ENCODE measurements at places on chromosomes 11 and 22.
A peak's percentile ranks its signal among the peaks of the same experiment; 100 is the strongest.

DNA sequence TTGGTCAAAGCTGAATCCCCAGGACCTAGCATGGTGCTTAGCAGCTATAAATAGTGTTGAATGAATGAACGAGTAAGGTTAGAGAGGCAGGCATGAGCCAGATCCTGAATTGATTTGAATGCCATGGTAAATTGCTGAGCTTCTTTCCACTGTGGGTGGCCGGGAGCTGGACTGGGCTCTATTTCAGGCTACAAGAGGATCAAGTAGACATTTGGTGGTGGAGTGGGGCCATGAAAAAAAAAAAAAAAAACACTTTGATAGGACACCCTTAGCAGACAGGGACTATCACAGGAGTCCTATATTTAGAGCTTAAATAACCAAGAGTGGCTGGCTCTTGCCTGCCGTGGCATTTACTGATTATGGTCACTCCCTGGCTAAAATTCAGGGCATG is 77.6 kb downstream of the MIAT start:
- DNase-seq = no peak

- peak; percentile 93 for DNase-seq
Measured at GRCh38 chr11:78645226-78646202, 70.8 kb upstream of the NARS2 start.

DNA sequence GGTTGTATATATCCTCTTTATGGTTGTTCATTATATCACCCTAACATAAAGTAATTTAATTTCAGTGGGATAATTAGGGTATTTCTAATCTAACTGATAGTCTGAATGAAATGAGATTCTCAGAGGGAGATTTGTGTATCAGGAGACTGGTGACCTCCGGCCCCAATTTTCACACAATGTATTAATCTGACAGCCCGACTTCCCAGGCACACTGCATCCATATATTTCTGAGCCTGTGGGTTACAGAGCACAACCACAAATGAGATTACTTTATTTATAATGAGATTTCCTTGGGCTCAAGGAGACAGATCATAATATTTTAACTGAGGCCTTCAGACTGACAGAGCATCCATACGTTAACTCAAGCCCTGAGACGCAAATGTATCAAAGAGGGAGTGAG is 125.9 kb downstream of the RCN1 start:
- DNase-seq = no peak

DNA sequence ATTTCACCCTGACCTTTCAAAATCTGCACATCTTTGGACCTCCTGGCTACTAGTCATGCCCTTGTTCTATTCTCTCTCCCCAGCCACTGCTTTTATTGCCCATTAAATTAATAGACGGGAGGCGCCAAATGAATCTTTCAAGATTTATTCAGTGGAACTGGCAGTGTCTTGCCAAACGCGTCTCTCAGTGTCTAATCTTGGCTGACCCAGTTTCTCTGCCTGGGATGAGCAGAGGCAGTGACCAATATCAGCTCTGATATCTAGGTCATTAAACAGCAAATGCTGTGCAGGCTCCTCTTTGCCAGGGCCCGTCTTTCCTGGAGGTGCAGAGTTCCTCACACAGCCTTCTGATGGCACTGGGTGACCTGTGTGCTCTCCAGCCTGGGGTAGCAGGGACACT is 74.0 kb downstream of the TRAF6 start:
- DNase-seq = no peak

GRCh38 chr11:128709402-128709801 is 15.5 kb downstream of the FLI1 start:
- DNase-seq = peak; percentile 75

- no peak for DNase-seq
Measured at GRCh38 chr11:71131861-71132260, 120.5 kb downstream of the SHANK2 start.

GRCh38 chr11:93767018-93767417 is 17.1 kb upstream of the MED17 start:
- DNase-seq = no peak

GRCh38 chr11:122267602-122268001 is 151.6 kb upstream of the BLID start:
- peak; percentile 5 for DNase-seq

DNA sequence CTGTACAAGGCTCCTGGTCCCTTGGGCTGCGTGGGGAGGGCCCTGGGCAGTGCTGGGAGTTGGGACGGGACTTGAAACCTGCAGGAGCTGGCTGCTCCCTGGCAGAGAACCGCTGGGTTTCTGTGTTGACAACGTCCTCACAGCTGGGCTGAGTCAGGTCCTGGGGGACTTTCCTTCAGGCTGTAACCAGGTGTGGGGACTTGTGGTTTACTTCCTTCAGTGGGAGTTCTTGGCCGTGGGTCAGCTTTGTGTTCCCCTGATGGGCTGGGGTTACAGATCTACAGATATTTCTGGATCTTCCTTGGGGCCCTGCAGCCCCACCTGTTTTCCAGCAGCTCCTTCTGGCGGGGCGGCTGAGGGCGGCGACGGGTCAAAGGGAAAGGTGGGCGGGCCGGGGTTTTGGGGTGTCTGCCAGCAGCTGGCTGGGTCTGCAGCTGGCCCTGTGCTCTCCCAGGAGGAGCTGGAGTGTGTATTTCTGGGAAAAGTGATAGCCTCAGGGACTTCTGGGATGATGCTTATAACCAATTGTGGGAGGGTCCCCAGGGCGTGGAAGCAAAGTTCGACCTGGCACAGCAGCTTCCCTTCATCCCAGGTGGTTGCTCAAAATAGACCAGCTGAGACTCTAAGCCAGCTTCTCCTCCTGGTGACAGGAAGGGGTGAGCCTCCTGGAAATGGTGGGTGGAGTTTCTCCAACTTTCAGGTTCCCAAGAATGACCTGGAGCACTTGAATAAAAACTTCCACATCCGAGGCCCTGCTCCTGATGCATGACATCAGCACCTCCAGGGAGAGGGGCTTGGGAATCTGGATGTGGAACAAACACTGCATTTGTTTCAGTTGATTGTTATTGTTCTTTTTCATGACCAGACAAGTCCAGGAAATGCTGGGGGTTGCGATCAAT is 19.1 kb downstream of the ST14 start:
- DNase-seq = peak; percentile 67

- no peak for DNase-seq
Measured at GRCh38 chr11:114063149-114063828, 3.8 kb downstream of the ZBTB16 start.

DNA sequence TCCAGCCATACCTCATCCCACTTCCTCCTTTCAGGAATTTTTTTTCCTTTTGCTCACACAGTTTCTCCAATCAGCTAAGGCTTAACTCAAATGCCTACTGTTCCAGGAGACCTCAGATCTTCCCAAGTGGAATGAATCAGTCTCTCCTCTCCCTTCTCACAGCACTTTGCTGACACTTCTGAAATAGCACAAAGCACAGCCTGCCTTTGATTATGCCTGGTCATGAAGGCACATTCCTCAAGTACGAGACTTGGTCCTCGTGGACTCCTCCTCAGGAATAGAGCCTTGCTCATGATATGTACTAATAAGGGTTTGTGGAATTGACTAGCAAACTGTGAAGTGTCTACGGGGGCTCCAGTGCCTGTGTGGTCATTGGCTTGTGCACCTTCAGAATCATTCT is 176.7 kb upstream of the TENM4 start:
- peak; percentile 63 for DNase-seq

DNA sequence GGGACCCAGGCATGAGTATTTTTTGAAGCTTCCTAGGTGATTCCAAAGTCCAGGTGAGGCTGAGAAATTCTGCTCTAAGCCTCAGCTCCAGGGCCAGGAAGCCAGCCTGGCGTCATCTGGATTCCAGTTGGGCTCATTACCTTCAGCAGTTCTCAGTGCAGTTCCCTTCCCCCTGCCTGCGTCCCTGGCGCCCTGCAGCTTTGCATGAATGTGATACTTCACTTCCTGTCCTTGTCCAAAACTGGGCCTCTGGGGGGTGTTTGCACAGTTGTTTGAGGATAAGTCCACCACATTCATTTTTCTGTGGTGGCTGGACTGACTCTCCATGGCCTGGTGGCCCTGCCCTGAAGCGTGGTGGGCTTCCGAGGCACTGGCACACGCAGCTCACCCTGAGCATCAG is 98.1 kb downstream of the TENM4 start:
- no peak for DNase-seq

DNA sequence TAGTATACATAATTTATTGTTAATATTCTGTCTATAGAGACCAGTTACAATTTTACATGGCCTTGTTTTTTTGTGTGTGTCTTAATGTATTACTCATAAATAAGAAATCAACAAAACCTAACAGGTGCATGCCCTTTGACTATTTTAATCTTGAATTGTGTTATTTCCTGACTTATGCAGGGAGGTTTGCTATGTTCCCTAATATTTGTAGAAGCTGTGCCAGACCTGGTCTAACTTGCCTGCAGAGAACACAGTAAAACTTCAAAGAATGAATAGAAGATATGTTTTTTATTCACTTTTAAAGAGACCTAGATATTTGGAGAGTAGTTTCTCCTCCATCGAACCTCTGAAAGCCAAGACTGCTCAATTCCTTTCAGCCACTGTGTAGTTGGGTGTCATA is 234.7 kb downstream of the LUZP2 start:
- DNase-seq = no peak

DNA sequence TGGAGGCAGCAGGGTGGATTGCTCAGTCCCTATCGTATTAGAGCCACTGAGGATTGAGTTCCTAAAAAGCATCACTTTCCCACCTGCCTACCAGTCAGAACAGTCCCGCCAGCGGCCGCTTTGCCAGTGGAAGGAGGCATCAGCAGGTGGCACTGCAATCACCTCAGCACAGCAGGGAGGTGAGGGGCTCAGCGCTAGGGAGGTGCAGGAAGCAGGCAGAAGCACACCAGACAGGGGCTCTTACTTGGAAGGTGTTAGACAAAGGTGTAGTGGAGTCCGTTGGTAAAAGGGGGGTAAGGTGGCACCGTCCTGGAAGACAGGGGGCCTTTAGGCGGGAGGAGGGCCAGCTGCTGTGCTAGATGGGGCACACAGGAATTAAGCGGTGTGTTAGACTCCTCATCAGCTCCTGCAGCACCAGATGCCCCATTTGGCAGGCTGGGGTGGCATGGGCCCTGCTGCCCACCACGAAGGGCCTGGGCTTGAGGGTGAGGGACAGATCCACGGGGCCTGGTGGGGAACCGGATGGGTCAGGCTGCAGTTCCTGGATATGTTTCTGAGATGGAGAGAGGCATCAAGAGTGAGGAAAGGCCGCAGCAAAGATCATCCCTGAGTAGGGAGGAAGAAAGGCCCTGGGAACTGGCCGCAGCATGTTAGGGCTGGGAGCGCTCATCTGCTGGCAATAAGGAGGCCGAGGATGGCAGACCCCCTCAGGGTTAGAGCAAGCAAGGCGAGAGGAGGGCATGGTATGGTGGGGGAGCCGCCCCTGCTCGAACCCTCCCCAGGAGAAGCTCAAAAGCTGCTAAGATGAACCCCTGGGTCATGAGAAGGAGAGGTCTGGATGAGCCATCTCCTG is 42.5 kb downstream of the C11orf58 start:
- DNase-seq = no peak

GRCh38 chr11:69684651-69685050 is 9.5 kb upstream of the LTO1 start:
- DNase-seq = no peak

DNA sequence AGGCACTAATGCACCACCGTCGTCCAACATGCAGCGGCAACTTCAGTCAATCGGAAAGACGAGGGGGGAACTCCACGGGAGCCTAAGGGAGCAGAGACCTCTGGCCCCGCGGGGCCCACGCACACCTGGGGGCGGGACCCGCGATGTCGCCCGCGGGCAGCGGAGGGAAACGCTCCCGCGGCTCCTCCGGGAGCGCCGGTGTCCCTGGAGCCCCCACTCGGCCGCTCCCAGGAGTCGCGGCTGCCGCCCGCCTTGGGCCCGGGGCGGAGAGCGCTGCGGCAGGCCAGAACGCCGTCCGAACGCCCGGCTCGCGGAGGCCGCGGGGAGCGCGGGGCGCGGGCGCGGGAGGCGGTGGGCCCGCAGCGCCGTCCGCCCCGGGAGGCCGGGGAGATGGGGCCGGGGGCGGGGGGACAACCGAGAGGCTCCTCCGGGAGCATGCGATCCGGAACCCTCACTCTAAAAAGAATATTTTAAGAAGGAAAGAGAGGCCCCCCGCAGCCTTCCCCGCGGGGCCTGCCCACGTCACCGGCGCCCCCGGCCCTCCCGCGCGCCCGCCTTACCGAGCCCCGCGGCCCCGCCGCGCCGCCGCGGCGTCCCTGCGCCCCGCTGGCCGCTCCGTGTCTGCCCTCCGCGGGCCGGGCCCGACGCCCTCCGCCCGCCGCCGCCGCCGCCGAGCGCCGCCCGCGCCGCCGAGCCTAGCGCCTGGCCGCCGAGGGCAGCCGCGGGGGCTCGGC is 86.6 kb upstream of the ARHGAP32 start:
- DNase-seq = no peak

DNA sequence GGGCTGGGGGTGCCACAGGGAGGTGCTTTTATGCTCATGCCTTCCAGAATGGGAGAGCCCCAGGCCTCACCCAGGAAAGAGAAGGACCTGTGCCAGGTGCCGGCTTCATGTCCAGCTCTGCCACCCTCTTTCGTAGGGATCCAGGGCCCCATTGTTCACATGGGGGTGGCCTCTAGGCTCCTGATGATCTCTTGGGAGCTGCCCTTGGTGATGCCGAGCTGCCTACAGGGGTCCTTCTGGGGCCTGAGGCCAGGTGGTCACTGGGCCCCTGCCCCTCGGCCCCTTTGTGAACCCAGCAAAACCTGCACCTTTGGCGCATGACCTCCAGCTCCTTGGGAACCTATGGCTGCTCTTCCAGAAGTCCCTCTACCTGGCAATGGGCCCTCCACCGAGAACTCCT is 41.4 kb upstream of the SMIM38 start:
- no peak for DNase-seq

DNA sequence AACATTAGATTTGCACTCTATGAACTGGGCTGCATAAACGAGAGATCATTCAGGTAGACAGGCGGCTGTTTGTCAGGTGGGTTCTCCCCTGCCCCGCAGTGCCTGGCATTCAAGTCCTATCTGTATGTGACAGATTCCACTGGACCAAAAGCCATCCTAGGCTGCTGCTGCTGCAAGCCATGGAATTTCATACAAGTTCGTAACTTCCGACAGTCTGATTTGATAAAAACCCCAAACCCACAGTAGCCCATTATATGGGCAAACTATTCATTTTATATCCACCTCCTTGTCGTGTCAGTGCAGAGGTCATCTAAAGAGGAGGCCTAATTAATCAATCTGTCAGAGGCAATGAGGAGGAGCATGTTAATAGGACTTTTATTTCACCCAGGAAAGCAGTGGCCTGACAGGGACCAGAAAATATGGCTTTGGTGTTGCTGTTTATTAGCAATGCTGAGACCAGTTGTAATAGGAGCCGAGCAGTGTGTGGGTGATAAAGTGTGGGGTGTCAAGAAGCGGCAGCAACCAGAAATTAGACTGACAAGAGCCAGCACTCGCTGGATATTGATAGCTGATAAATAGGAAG is 124.2 kb downstream of the ARL14EP start:
- no peak for DNase-seq

DNA sequence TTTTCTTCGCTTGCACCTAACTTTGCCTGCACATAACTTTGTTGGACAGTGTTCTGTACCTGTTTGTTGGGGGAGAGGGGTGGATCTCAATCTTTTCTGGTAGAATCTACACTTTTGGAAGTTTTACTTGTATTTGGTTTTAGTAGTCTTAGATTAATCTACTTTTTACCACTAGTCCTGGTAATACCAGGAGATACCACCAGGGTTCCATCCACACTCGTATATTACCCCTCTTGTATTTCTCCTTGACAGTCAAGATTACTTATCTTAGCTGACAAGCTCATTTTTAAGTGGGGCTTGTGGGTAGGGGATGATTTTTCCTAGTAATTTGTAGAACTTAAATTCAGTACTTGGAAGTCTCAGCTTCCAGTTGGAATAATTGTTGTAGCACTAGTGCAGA is 37.3 kb upstream of the TECTA start:
- DNase-seq = no peak

Measured in foreskin keratinocyte (primary cell).